ENCODE measurements at places on chromosomes 12 and 14. TPM values are rescaled to one million over a fixed set of nuclear protein-coding genes. Genes with fewer than 3 reads are reported as not detected.

Gene CD69
- total RNA-seq = 0.98 TPM

GRCh38 chr14:55605793-55606192, 25.8 kb downstream of the KTN1 start:
- peak overlapping the region; percentile 92 for H3K27ac ChIP-seq
- peaks cover 96% of the 10 kb centered on the region for H3K4me1 ChIP-seq
- H3K4me3 ChIP-seq = no peak overlapping the region
- peaks cover 2% of the 10 kb centered on the region for H3K36me3 ChIP-seq
- H3K27me3 ChIP-seq = no peaks in the 10 kb centered on the region
- no peak for DNase-seq

GRCh38 chr12:54036620-54037359, 3.9 kb downstream of the HOXC5 start:
- H3K27ac ChIP-seq = peak overlapping the region; percentile 81
- no peak for DNase-seq
- H3K4me1 ChIP-seq = peaks cover 95% of the 10 kb centered on the region
- H3K36me3 ChIP-seq = no peaks in the 10 kb centered on the region
- H3K27me3 ChIP-seq = no peaks in the 10 kb centered on the region
- no peak overlapping the region for H3K4me3 ChIP-seq

Gene GSC
- total RNA-seq = not detected

DNA sequence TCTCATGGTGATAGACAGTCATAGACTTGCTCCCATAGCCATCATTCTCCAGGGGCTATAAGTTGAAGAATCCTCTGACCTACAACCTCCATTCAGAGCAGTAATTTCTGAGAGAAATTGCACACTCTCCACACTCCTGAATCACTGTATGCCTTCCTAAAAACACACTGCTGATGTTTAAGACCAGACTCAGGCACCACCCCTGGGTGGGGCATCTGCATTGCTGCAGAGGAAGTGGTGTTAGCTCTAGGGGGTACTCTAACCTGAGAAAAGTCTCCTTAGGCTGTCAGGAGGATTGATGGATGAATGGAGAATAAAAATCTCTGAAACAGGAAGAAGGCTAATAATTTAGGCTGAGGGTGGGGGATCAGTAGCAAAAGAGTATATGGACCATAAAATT, 436.1 kb downstream of the DAD1 start:
- H3K27me3 ChIP-seq = no peaks in the 10 kb centered on the region
- no peak overlapping the region for H3K27ac ChIP-seq
- no peak for DNase-seq
- no peak overlapping the region for H3K4me3 ChIP-seq

Gene CLEC4C
- not detected for total RNA-seq

DNA sequence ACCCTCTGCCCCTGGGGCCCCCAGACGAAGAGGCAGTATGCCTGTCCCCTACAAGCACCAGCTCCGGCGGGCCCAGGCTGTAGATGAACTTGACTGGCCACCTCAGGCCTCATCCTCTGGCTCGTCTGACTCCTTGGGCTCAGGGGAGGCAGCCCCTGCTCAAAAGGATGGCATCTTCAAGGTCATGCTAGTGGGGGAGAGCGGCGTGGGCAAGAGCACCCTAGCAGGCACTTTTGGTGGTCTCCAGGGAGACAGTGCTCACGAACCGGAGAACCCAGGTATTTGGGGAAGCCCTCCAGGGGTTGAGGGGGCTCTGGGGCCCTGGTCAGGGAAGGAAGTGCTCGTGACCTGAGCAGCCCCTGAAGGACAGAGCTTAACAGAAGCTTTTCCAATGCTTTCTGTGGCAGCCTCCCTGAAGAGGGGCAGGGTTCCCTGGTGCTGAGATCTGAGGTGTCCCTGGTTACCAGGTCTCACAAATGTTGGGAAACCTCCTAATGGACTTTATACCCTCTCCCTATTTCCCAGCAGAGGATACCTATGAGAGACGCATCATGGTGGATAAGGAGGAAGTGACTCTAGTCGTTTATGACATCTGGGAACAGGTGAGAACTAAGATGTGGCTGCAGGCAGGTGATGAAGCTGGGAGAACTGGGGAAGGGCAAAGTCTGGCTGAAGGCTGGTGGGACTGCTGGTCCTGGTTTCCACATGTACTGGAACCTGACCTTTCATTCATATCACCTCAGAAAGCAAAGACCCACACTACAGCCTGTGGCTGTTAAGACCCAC, 1.9 kb downstream of the REM2 start:
- H3K4me1 ChIP-seq = peaks cover 5% of the 10 kb centered on the region
- no peaks in the 10 kb centered on the region for H3K36me3 ChIP-seq
- no peak for DNase-seq

- no peaks in the 10 kb centered on the region for H3K36me3 ChIP-seq
- no peak for DNase-seq
- peak overlapping the region; percentile 20 for H3K4me3 ChIP-seq
- peaks cover 33% of the 10 kb centered on the region for H3K4me1 ChIP-seq
- H3K27me3 ChIP-seq = no peaks in the 10 kb centered on the region
These were observed 34.7 kb downstream of the CDC42BPB start for GRCh38 chr14:103022685-103023044.

Gene CCDC38
- not detected for total RNA-seq

DNA sequence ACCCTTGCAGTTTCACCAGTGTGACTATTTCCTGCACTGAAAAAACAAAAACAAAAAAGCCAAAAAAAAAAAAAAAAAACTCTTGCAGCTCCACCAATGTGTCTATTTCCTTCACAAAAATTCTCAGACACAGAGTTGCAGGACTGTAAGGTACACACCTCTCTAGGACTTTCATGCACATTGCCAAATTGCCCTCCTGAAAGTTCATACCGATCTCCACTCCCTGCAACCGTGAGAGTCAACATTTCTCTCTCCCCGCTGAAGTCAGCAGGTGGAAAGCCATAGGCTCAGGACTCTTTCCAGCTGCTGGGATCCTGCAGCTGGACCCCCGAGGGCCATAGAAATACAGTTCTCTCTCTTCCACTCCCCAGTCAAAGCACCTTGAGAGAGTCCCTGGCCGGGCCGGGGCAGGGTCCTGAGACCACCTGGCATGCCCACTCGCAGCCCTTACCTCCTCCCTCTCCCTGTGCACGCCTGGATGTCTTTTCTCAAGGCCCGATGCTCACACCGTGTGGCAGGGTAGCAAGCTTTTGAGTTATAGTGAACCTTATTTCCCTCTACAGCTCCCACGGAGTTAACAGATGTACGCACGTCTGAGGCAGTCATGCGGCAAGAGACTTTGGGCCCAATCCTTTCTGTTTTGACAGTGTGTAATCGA, 23.6 kb downstream of the MMAB start:
- no peak overlapping the region for H3K4me3 ChIP-seq
- DNase-seq = no peak
- no peaks in the 10 kb centered on the region for H3K36me3 ChIP-seq
- no peaks in the 10 kb centered on the region for H3K4me1 ChIP-seq

DNA sequence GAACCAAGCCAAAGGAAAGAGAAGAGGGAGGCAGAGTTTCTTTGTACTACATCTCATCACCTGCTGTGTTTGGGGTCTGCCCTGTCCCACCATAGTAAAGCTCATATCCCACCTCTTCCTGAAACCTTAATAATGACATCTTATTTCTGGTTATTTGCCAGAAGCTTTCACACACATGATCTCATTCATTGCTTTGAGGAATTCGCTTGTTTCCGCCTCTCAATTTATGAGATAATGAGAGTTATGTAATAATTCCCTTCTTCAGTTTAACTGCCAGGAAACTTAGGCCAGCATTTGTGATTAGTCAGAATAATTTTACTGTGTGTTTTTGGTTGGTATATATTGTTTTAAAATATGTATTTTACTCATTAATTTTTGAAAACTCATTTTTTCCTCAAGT, 205.2 kb downstream of the CACNA1C start:
- H3K4me1 ChIP-seq = no peaks in the 10 kb centered on the region
- no peak overlapping the region for H3K27ac ChIP-seq
- H3K27me3 ChIP-seq = no peaks in the 10 kb centered on the region
- DNase-seq = no peak
- no peak overlapping the region for H3K4me3 ChIP-seq

All from Panc1 (cell line).